ENCODE measurements at places on chromosomes 3 and 15.

DNA sequence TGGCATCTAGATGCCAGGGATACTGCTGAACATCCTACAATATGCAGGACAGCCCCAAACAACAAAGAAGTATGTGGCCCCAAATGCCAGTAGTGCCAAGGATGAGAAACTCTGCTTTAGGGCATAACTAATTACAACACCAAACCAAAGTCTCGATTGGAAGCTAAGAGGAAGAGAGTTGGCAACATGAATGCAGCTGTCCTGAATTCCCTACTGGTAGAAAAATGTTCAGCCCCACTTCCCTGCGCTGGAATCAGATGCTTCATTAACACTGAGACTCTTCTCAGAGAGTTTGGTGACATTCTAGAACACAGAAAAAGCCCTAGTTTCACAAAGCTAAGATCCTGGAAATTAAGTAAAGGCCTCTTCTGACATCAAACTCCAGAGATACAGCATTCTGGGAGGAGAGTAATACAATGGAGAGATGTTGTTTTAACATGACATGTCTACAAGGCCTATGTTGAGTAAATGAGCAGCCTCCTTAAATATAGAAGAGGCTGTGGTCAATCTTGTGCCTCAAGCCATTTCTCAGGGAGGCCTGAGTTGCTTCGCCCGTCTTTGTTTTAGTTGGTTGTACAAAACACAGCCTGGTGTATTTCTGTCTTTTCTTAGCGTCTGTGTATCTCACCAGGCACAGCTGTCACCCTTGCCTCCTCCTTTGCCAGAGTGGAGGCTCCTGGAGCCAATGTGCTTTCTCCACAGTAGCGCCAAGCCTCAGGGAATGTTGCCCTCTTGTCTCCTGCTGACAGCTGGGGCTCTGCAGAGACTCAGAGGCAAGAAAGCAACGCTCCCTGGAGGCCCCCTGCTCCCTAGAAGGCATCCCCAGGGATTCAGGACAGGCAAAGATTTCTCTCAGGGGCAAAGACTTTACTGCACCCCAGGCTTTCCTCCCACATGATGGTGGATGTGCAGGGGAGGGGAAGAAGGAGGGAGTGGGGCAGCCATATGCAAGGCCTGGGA is 25.1 kb upstream of the CTNNB1 start:
- no peak for DNase-seq

DNA sequence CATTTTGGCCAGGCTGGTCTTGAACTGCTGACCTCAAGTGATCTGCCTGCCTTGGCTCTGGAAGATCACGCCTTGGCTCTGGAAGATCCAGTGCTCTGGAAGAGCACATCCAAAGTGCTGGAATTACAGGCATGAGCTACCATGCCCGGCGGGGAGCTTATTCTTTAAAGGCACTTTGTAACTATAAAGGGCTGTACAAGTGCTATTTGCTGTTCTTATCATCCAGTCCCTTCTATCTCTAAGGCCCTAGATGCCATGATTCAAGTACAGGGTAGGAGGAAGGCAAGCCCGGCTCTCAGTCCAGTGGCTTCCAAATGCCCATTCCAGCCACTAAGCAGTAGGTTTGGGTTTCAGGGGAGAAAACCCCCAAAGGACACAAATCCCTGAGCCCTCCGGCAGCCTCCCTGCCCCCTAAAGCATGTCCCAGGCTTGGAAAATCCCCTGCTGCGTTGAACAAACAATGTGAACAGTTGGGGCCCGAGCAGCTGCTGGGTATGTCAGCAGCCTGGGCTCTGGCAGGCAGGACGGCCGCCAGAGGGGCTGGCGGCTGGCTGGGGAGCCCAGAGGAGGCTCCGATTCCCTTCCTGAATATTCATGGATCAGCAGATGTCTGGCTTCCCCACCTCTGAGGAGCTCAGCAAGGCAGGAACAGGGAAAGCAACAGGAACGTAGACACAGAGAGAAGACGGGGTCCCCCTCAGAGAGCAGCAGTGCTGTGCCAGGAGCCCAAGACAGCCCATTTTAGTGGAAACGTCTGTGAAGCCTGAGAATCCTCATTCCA is 7.7 kb downstream of the IGDCC4 start:
- peak; percentile 81 for DNase-seq

DNA sequence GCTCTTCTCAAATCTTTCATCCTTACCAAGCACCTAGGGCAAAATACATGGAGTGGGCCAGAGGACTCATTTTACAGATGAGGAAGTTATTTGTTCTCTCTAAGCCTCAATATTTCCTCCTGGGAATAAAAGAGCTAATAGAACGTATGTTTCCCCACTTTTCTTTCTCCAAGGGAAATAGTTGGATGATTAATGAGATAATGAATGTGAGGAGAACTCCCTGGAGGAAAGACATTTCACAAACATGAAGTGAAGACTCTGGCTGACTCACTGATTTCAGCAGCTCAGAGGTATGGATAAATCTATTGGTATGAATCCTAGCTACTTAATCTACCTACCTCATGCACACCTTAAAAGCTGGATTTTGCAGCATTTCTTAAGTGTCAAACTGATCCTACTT is 98.4 kb downstream of the ECT2 start:
- DNase-seq: no peak

- DNase-seq: peak; percentile 81
Measured at GRCh38 chr3:71657831-71658530, 67.2 kb downstream of the EIF4E3 start.

DNA sequence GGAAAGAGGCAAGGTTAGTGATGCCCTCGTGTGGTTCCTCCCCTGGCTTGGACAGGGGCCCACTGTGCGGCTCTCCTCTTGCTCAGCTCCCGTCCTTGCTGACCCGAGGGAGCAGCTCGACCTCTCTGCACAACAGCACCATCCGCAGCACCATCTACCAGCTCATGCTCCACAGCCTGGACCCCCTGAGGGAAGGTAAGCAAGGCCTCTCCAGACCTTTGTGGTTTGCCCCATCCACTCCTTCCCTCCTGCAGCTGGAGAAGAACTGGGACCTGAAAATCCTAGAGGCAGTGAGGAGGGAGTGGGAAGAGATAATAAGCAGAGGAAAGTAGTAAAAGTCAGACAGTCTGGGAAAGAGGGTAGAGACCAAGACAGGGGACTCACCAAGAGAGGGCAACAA is 17.8 kb downstream of the SLC24A1 start:
- DNase-seq: no peak

DNA sequence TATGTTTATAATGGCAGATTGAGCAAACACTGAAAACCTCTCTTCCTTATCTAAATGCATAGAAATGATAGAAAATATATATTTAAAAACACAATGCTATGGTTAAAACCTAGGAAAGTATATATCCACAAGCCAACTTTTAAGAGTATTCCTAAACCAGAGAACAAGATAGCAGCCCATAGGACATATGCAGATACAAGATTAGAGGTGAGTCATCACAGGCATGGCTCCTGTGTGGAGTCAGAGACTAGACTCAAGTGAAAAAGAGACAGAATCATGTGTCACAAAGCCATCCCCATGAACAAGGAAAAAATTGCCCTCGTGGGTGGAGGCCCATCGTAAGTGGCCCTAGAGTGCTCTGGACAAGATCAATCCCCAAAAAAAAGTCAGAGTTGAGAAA is 199.4 kb upstream of the PPP2R3A start:
- DNase-seq: no peak

DNA sequence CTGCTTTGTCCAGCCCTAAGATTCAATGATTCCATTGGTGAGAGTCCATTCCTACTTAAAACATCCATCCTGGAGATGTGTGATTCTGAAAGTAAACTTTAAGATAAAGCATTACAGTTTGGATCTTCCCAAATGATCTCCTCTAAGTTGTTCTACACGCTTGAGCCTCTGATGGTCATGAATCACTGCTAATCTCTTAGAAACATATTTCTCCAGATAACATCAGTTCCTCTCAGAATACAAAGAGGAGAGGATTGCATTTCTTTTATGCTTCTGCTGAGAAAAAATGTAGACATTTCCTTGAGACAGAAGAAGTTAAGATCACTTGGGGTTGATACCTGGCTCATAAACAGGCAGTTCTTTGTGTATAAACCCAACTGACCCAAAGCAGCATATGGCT is 281.2 kb upstream of the DPH6 start:
- no peak for DNase-seq

DNA sequence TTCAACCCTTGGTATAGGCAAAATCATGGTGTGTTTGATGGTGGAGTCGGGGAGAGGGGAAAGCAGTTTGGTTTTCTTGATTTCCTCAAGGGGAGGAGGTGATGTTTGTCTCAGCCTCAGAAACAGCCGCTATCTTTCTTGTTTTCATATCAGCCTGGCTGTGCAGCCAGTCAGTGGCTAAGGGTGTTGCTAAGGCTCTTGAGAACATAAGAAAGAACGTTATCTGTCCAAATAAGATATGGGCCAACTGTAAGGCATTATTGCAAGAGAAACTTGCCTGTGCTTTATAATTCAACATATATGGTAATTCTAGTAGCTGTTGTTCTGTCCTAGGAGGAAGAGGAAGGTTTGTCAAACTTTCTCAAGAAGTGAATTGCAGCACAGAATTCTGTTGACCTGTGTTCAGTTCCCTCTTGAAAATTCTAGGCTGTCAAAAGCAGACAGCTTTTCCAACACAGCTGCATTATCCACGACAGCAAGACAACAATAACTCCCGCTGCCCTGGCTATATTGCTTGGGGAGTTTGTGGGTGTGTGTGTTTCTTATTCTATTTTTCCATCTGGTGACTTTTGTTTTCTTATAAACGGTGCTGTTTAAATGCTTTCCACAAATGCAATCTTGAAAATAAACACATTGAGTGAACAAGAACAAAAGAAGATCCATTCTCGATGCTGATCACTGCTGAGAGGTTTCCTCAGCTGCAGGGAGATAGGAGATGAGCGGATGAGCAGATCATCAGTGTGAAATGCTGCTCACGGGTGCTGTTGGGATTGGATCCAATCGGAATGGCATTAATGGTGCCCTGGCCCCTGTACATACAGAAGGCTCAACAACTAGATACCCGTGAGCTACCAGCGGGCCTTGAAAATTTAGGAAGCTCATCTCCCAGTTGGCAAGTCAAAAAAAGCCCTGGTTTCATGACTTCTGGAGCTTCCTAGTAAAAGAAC is 90.8 kb upstream of the TNFAIP8L3 start:
- peak; percentile 46 for DNase-seq

GRCh38 chr3:51938780-51939425 is 2.8 kb downstream of the RRP9 start:
- DNase-seq: no peak

- DNase-seq: no peak
Measured at GRCh38 chr15:51348688-51349087, 7.2 kb downstream of the GLDN start.

GRCh38 chr15:22227411-22228100 is 147.2 kb downstream of the OR4M2 start:
- no peak for DNase-seq

- no peak for DNase-seq
Measured at GRCh38 chr3:46471371-46471914, 6.7 kb upstream of the LTF start.

- no peak for DNase-seq
Measured at GRCh38 chr15:57384816-57385215, 8.5 kb downstream of the CGNL1 start.

- no peak for DNase-seq
Measured at GRCh38 chr15:36791844-36792571, 212.6 kb downstream of the CDIN1 start.

DNA sequence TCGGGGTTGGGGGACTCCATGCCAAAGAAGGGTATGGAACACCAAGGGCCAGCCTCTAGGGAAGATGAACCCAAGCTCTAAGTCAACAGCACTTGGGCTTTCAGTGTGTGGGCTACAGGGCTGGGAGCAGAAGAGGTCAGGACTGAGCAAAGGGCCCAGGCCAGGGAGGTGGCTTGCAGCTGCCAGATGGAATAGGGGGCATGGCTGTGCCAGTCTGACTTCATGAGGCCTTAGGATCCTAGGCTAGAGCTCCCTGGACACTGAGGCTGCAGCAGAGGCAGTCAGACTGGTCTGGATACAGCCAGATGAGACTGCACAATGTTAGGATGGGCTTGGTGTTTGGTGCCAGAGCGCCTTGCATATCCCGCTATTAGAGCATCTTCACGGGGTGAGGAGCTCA is 3.8 kb downstream of the RASGRF1 start:
- DNase-seq: no peak

DNA sequence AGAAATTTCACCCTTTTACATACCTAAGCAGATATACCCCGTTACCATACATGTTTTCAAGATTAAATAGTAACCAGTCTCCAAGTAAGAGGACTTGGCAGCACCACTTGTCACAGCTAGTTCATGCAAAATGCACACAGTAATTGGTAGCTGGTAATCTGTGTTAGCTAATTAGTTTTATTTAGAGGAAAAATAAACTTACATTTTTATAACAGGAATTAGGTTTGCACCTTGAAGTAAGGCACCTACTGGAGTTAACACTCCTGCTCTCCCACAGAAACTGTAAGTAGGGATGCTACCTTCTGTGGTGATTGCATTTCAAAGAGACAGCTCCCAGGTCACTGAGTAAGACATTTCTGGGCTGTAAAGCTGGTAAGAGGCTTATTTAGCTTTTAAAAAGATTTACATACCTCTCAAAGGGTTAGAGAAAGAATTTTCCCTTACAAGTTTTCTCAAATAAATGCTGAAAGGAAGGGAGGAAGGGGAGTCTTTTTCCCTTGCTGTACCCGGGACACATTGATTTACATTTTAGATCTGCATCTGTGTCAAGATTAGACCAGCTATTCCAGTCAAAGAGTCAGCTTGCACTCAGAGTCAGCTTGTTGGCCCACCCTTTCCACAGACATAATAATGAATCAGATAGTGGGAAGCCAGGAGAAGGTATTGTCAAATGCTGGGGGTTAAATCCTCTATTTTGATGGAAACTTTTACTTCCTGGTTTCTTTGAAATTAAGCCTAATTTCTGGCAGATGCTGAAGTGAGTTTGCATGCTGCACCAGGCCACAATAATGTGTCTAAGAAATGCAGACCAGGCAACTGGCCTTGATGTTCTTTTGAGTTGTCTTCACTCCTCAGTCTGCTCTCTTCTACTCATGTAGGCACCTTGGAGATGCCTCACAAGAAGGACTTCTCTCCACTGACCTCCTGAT is 77.6 kb upstream of the CHD2 start:
- no peak for DNase-seq

- DNase-seq: no peak
Measured at GRCh38 chr3:72175296-72175858, 390.4 kb upstream of the PROK2 start.

DNA sequence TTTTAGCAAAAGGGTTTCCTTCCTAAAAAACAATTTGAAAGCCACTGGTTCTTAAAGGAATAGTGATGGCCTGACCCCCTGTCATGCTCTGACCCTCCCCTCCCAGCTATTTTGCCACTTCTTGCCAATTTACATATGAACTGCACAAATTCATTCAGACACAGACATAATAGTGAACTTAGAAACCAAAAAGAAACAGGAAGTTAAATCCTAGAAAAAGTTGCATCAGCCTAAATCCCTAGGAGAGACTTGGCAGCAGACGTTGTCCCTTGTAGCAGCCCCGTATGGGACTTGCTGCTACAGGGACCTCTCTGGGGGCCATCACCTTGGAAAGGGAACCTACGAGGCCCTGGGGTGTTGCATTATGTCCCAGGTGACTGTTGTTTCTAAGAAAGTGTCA is 14.3 kb upstream of the PDE8A start:
- no peak for DNase-seq

DNA sequence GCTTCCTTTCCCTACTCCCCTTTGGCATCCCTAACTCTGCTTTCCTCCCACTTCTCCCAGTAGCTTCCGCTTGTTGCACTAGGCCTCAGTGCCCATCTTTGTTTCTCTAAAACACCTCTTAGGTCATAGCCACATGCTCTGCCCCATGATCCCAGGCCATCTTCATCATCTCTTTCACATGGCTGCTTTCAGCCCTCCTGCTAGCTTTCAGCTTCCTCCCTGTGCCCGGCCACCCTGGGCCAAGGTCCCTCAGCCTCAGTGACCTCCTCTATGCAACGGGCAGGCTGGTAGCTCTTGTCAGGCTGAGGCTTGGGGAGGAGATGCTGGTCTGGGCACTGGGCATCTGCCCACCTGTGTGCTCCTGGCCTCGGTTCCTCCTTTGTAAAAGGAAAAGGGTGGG is 2.3 kb downstream of the PLEKHO2 start:
- DNase-seq: no peak

Measured in NCI-H2081 (cell line).